ENCODE measurements at places on chromosomes 4 and X.
A peak's percentile ranks its signal among the peaks of the same experiment; 100 is the strongest.

GRCh38 chrX:134929808-134930207, 61.0 kb upstream of the SMIM10 start:
- DNase-seq = no peak

GRCh38 chrX:109281483-109282275, 200.2 kb downstream of the GUCY2F start:
- DNase-seq = peak; percentile 46

DNA sequence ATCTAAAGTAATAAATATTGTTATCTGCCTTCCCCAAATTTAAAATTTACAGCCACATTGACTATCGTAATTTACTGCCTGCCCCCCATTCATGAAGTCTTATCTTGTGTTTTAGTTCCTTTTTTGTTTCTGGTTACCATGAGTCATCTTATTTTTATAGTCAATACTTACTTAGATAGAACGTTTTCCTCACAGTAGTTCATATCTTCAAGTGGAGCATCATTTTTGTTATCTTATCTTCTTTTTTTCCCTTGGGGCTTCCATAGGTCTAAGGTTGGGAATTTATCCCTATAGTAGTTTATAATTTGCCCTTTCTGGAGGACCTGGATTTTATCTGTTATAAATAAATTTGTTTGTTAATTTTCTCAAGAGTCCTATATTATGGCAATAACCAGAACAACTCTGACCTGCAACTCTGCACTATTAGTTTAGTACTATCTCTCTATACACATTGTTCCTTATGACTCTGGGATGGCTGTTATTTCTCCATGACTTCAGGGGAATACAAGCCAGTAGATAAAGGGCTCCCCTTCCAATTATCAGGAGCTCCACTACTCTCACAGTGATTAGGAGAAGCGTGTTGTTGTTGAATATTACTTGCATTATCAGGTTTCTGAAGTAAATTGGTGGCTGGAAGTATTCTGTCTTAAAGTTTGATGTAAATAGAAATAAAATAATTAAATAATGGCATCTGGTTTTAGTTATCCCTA, 330.6 kb downstream of the GALNTL6 start:
- peak; percentile 16 for DNase-seq

DNA sequence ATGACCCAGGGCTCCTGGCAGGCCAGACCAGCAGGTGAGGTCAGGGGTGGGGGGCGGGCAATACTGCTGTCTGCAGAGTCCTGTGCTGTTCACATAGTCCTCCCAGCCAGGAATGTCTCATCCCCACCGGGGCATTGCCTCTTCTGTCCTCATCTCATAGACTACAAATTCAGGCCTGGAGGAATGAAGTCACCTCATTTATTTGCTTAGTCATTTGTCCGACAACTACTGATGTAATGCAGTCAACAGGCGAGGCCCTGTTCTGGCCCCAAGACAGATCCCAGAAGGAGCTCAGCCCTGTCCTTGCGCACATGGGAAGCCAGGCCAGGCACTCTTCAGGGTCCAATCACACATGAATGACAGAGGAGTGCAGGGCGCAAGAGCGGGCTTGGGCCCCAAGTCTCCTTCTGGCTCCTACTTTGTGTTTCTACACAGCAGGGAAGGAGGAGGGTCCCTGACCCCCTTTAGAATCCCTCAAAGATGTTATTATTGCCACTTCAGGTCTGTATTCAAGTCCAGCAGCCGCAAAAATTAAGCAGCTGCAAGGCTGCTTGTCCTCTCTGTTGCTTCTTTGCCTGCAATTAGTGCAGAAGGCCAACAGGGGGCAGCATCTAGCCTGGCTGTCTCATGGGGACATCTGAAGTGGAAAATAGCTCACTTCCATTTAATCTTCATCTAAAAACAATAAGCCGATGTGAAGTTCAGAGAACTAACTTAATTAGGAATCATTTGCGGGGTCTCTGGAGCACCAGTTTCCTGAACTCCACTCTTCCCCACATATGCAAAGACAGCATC, 15.2 kb upstream of the HMX1 start:
- no peak for DNase-seq

DNA sequence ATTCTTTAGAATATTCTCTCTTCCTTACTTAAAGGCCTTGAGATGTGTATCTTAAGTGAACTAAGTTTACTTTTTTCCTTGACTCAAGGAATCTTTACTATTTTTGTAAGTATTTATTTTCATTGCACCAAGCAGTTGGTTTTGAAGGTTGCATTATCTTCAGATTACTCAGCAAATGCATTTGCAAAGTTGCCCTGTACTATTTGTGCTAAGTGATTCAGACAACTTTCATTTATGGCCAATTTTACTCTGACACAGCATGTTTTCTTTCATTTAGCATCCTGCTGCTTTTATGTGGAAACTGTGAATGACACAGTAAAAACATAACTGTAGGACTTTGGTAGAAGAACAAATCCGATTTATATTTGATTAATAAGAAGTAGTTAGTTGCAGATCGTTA, 191.0 kb downstream of the CCSER1 start:
- DNase-seq = peak; percentile 95

- DNase-seq = no peak
Observed at GRCh38 chr4:173246719-173247118, 78.1 kb downstream of the GALNT7 start.

DNA sequence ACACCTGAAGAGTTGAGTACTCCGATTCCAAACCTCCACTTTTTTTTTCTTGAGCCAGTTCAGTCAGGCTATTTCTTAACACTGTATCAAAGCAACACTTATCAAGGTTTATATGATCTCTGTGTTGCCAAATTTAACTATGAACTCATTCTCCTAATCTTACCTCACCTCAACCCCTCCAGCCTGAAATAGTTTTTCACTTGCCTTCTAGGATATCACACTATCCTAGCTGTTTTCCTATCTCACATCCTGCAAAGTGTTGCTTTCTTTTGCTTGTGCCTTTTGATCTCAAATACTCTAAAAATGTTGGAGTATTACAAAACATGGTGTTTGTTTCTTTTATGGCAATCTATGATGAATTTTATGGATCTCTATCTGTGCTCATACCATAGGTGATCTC, 415.0 kb downstream of the CFAP47 start:
- no peak for DNase-seq

DNA sequence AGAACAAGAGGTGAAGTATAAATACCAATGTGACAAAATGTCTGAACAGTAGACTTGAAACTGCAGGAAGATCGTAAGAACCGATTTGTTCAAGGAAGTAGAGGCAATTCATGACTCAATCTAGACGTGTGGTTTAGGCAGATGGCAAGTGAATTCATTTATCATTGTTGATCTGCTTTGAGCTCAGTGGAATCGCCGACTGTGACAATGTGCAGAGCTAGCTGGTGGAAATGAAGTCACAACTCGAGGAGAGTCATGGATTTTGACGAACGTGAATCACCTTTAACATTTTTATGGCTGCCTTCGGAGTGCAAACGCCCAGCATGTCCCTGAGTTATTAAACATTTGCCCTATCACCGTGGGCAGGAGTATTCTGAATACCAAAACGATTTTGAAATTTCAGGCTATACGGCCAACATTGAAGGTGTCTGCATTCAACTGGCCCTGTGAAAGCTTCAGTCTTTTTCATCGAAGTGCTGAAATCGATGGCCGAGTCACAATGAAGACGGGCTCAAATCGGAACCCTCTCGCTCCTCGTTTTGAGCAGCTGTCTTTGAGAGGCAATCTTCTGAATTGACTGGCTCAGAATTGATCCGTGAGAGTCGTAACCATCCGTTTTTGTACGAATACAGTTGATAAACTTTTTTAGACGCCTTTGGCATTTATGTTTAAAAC, 689 bp upstream of the OGT start:
- DNase-seq = peak; percentile 44

- DNase-seq = no peak
Observed at GRCh38 chr4:147772056-147772455, 40.2 kb downstream of the ARHGAP10 start.

DNA sequence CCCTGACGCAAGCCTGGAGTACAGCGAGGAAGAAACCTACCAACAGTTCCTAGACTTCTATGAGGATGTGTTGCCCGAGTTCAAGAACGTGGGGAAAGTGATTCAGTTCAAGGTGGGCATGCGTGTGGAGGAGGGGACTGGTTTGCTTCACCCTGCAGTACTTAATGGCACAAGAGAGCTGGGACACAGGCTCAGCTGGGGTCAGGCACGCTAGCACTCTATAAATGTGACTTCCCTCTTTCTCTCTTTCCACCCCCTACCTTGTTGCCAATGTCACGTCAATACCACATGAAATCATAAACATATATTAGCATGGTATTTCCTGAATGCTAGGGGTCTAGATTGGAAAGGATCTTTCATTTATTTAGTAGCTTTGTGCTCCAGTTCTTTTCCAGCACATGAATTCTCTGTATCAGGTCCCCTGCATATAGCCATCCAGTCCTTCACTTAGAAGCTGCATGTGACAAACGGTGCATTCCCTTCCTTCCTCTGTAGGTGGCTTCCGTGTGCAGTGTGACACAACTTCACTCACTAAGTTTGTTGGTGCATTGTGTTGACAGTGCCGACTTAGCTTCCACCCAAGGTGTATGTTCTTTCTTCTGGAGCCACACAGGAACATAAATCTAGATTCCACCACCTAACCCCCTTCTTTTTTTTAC, 25.6 kb downstream of the ZRSR2 start:
- DNase-seq = peak; percentile 39

GRCh38 chrX:19448077-19448476, 67.2 kb downstream of the MAP3K15 start:
- DNase-seq = no peak

GRCh38 chrX:71871367-71871766, 39.3 kb upstream of the NHSL2 start:
- peak; percentile 4 for DNase-seq

GRCh38 chr4:154836030-154836429, 55.0 kb downstream of the RBM46 start:
- no peak for DNase-seq

- DNase-seq = no peak
Observed at GRCh38 chr4:21778702-21779101, 169.9 kb downstream of the KCNIP4 start.

DNA sequence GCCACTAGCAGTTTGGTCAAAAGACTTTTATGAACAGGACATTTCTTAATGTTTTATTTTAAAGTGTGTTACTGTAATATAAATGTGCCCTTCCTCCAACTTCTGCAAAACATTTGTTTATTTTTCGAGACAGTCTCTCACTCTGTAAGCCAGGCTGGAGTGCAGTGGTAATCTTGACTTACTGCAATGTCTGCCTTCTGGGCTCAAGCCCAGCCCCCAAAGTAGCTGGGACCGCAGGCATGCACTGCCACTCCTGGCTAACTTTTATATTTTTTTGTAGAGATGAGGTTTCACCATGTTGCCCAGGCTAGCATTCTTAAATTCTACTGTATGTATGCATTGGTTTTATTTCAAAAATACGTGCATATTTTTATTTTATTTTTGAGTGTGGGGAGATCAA, 1201.9 kb downstream of the STIM2 start:
- DNase-seq = no peak

GRCh38 chr4:26213317-26213716, 107.5 kb upstream of the RBPJ start:
- DNase-seq = no peak

GRCh38 chrX:19964017-19964710, 26.7 kb downstream of the BCLAF3 start:
- DNase-seq = no peak

- DNase-seq = peak; percentile 81
Observed at GRCh38 chr4:16608123-16608522, 290.3 kb downstream of the LDB2 start.

DNA sequence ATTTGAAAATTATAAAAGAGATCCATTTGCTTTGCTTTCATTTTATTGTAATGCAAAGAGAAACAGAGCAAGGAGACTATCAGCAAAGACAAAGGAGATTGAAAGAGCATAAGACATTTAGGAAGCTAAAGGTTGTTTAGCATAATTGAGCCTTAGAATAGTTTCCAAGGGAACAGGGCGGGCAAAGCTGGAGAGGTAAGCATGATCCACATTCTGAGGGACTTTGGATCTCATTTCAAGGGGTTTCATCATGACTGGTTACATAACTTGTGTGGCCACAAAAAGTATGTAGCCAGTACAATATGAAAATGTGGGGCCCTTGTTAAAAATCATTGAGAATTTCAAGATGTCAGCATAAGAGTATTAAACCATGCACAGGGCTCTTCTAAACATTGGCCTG, 406.5 kb downstream of the RPA4 start:
- DNase-seq = peak; percentile 35

- no peak for DNase-seq
Observed at GRCh38 chr4:141009931-141010330, 123.3 kb downstream of the RNF150 start.

DNA sequence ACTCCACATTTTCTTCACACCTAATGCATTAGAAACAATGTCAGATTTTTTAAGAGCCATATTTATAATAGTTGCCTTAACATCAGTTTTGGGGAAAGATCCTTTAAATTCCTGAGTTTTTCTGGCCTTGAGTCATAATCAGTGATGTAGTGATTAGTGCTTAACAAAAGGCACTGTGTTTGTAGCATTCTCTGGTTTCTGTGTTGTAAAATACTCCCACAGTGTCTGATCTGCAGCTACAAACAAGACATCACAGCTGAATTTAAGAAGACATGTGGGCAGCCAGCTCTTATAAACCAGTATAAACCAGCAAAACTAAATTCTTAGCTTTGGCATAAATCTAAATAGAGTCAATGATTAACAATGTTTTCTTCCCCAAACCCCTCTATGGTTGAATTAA, 233.8 kb downstream of the FSTL5 start:
- DNase-seq = peak; percentile 45

DNA sequence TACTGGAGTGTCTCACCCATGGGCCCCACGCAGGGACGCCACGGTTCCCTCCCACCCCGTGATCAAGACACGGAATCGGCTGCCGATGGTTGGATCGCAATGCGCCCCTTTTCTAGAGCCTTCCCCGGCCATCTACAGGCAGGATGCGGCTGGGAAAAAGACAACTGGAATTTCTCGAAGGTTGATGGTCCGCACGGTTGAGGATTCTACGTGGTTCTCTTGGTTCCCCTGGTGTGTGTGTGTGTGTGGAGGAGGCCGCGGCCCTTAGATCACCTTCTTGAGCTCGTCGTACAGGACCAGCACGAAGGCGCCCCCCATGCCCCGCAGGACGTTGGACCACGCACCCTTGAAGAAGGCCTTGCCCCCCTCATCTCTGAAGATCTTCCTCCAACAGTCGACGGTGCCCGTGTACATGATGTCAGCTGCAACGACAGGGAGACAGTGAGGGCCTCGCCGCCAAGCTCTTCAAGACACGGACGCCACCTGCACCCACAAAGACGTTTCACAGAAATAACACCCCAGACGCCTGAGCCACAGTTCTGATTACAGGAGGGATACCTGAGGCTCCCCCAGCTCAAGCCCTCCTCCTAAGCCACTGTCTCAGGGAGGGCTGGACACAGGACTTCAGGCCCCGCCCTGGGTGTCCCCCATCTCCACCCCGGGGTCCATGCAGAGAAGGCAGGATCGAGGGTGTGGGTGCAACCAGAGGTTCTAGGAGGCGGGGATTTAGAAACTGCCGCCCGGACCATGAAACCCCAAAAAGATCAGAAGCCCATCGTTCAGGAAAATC, 5.4 kb downstream of the SLC25A6 start:
- DNase-seq = no peak

DNA sequence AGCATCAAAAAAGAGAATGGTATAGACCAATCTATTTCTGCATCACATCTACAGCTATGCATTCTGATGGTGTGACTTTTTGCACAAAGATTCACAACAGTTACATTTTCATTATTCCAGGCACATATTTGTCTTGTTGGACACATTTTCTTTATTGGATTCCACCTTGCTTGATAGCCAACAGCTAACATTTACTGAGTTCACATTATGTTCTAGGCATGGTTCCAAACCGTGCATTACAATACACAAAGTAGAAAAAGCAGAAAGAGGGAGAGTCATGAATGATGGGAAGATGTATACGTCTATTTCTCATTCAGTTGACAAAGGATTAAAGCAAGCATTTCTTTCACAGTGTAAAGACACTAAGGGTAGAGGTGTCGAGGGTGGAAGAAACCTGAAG, 22.9 kb upstream of the CLGN start:
- DNase-seq = no peak

All from choroid plexus epithelial cell (primary cell).